ENCODE measurements at places on chromosomes 5 and 9.

DNA sequence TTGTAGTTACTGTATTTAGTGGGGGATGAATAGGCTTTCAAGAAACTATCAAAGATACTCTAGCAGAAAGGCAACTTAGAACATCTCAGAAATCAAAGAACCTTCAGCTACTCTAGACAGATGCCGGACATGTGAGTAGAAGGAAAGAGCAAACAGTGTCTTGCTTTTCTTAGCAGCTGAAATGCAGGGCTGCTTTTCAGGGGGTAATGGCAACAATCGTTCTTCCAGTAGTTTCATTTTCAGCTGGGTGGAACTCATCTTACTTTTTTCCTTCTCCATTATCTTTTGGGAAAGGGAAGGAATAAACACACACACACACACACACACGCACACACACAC lies 281.6 kb downstream of the CRB2 start:
- no peak for DNase-seq

DNA sequence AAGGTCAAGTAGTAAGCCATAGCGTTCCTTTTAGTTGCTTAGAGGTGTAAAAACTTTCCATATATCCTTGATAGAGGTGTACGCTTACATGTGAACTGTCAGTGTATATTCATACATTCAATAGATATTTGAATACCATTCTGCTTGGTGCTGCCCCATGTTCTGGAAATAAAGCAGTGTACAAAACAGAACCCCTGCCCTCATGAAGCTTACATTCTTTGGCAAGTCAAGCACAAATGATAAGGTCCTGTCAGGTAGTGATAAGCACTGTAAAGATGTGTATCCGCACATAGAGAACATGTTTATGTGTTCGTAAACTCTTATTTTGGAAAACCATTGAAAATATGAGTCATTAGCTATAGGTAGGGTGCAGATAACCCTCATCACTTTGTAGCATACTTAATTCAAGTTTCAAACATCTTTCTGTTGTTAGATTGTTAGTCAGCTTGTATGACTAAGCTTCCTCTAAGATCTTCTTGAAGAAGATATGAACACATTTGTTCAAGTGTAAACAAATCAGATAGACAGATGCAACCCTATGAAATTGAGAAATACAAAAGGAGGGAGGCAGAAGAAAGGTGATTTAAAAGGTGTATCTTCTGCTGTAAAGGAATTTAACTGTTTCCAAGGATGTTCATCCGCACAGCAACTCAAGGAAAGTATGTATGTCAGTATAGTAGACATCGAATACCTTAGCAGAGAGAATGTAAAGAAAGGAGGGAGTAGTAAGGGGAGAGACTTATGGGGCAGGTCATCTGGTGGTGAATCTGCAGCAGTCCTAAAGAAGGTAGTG lies 1.6 kb downstream of the GTF3C4 start:
- no peak for DNase-seq

- no peak for DNase-seq
Observed at GRCh38 chr5:139897982-139898381, 102.4 kb downstream of the PSD2 start.

DNA sequence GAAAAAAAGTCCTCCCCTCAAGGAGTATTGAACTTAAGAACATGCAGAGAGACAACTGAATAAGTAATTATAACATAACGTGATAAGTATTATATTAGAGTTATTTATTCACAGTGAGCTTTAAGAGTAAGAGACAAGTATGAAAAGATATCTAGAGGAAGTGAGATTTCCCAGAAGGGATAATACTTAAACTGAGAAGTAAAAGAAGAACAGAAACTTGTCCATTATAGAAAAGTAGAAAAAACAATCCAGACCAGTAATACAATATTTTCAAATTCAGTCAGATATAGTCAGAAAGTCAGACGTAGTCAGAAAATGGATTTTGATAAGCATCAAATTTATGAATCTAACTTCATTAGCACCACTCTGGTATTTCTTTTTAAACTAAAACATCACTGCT lies 613.0 kb upstream of the CCNG1 start:
- no peak for DNase-seq

DNA sequence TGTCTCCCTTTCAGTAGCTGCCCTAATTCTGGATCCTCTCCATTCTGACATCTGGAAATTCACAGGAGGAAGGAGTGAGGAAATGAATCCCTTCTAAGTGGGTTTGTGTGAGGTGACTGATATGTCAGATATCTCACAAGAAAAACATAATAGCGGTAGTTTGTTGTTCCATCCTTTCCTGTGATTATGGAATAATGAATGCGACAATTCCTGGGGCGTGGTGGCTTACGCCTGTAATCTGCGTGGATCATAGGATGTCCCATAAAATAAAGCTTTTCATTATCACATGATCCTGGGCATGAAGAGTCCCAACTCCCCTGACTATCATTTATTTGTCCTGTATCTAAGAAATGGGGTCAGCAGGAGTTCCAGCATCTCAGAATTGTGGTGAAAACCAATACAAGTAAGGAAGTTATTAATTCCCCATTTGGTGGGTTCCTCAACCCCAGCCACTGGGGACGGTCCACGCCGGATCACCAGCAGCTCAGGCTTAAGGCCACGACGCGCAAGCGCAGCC lies 375 bp upstream of the C5orf24 start:
- DNase-seq = no peak

GRCh38 chr5:30050056-30050815 lies 1143.2 kb upstream of the CDH6 start:
- no peak for DNase-seq

GRCh38 chr9:136079211-136079915 lies 15.7 kb downstream of the NACC2 start:
- no peak for DNase-seq

DNA sequence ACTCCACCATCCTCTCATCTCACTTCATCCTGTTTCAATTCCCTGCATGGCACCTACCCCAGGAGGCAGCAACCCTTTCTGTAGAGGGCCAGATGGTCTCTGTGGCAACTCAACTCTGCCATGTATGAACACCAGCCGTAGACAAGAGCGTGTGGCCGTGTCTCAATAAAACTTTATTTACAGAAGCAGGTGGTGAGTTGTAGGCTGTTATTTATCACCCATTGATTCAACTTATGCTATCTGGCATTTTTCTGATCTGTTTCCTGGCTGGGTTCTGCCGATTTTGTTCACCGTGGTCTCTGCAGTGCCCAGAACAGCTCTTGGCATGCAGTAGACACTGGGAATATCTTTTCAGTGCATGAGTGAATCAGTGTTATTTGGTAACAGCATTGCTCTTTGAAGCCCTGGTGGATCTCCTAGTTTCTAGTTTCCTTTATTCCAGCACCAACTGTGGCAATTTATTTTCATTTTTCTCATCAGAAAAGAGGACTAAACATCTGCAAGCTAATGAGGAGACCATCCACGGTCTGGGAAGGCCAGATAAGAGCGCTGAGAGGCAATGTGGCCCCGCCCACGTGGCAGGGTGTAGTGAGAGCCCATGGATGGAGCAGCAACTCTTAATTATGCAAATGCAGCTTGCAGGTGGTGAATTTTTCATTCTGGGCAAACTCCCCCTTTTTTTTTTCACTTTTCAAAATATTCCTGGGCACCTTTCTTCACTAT lies 77.9 kb downstream of the CTSL start:
- DNase-seq = no peak

DNA sequence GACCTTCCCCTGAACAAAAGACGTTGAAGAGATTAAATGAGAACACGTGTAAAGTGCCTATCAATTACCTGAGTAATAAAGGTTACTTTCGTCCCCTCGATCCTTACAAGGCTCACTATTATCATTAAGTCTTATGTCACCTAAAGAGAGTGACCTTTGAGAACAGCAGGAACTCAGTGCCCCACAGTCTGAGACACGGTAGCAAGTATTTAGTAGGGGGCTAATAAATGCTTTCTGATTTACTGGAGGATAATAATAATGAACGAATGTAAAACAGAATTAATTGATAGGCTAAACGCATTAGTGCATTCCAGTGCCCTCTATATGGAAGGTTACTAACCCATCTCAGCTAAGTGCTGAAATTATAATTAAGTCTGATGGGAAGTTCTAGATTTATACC lies 199.9 kb downstream of the FBXL17 start:
- no peak for DNase-seq

- no peak for DNase-seq
Observed at GRCh38 chr5:179827680-179828079, 7.0 kb downstream of the SQSTM1 start.

- no peak for DNase-seq
Observed at GRCh38 chr9:110241260-110241857, 14.9 kb downstream of the TXN start.

DNA sequence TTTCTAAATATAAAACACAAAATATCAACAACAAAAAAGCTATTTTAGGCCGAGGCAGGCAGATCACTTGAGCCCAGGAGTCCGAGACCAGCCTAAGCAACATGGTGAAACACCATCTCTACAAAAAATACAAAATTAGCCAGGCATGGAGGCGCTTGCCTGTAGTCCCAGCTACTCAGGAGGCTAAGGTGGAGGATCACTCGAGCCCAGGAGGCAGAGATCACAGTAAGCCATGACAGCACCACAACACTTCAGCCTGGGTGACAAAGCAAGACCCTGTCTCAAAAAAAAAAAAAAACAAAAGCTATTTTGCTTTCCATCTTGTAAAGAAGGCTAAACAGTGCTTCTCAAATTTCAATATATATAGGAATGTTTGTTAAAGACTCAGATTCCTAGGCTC lies 11.3 kb downstream of the C5orf15 start:
- no peak for DNase-seq

GRCh38 chr9:111863636-111864035 lies 33.0 kb upstream of the UGCG start:
- no peak for DNase-seq

DNA sequence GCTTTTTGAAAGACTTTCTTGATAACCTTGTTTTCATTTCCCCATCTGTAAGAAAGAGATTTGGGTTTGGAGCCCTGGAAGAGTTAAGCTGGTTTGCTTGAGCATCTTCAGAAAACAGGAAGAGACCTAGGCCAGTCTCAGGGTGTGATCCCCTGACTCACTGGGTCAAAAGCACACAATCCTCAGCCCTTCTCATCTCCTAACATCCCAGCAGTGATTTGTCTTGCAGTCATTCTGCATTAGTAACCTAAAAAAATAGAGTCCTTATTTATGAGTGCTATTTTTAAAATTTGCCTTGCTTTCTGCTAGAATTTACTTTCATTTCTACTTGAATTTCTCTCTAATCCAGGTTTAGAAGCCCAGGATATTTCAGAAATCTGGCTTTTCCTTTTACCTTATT lies 16.4 kb upstream of the ARSB start:
- no peak for DNase-seq

GRCh38 chr5:180632768-180633167 lies 16.6 kb downstream of the FLT4 start:
- DNase-seq = no peak

- DNase-seq = peak; percentile 18
Observed at GRCh38 chr5:159340511-159340910, 10.2 kb upstream of the IL12B start.

- no peak for DNase-seq
Observed at GRCh38 chr5:17315710-17316221, 98.3 kb downstream of the BASP1 start.

DNA sequence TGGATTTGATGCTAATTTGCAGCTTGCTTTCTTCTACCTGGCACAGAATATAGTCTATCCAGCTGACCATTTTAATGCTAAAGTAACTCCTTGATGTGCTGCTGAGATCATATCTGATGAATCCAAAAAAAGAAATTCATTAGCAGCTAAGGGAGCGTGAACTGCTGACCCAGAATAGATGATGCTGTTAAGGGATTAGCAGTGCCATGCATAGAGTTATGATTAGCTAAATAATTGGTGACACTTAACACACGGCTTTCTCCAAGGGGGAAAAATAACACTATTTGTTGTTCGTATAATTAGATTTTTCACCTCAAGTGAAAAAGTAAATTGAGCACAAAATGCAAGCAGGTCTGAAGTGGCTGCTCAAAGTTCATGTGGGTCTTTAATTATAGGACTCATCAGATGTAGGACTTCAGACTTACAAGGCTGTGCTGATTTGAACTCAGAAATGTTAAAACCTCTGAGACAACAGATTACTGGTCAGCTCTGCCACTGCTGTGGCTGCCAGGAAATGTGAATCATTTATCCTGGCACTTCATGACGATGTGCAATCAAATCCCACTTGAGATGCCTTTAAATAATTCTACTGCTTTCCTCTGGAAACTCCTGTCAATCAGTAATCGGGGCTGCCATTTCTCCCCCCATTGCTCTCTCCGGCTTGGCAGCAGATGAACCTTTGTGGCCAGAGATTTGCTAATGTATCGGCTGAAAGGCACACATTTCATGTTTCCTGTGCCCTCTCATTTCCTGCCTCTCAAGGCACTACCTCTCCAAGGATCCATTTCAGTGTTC lies 291.6 kb upstream of the C9orf72 start:
- no peak for DNase-seq

GRCh38 chr5:150603052-150603451 lies 37.4 kb upstream of the SYNPO start:
- DNase-seq = no peak

DNA sequence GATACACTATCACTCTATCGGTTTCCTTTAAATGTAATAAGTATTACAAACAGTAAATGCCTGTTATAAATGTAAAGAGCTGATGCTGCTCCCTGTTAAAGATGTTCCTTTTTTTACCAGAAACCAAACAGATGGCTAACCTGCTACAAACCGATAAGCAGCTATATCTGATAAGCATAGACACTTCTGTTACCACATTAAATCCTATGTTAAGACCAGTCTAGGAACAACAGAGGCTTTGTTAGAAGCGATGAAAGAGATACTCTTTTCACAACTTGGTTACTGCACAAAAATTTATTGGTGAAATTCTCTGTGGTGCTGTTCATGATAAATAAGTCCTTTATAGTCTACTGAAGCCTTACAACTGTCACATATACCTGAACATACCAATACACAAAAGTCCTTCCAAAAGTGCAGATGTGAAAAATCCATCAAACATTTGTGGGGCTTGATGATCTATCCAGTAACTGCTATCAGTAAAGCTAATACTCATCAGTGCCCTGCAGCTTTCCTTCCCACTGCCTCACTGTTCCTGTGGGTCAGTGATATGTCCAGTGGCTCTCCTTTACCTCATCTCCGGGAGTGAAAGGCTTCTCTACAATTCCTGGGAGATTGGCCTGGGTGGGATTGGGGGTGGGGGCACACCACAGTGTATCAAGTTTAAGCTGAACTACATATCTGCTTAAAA lies 25.8 kb upstream of the PRXL2C start:
- no peak for DNase-seq

GRCh38 chr5:9617739-9618504 lies 12.2 kb downstream of the TAS2R1 start:
- no peak for DNase-seq

DNA sequence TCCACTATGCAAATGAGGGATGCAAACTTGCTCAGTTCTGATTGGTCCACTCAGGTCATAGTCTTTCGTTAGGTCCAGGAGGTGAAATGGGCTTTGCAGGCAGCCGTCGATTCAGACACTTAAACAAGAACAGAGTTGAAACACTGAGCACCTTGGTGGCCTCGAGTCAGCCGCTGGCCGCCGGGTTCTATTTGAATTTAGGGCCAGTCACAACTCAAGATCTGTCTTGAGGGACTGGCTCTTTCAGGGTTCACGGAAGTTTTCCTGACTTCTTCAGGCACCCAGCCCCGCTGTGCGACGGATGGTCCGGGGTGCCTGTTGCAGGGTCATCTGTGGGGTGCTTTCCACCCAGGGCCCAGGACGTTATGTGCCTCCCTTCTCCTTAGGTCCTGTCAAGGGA lies 412.8 kb upstream of the IRX4 start:
- no peak for DNase-seq

GRCh38 chr5:180336234-180337020 lies 16.7 kb downstream of the GFPT2 start:
- DNase-seq = no peak

GRCh38 chr5:67221487-67222242 lies 25.1 kb upstream of the CD180 start:
- peak; percentile 65 for DNase-seq

- no peak for DNase-seq
Observed at GRCh38 chr5:155906046-155906445, 420.9 kb upstream of the SGCD start.
